LHCN-M2 (cell line): ENCODE measurements at places on chromosomes 2 and 18. TPM values are rescaled to one million over a fixed set of nuclear protein-coding genes. Genes with fewer than 3 reads are reported as not detected.

CFAP210 gene
- total RNA-seq, result not detected in 2 replicates

MTERF4 gene
- 24.3 and 34.1 TPM in 2 replicates for total RNA-seq

DNA sequence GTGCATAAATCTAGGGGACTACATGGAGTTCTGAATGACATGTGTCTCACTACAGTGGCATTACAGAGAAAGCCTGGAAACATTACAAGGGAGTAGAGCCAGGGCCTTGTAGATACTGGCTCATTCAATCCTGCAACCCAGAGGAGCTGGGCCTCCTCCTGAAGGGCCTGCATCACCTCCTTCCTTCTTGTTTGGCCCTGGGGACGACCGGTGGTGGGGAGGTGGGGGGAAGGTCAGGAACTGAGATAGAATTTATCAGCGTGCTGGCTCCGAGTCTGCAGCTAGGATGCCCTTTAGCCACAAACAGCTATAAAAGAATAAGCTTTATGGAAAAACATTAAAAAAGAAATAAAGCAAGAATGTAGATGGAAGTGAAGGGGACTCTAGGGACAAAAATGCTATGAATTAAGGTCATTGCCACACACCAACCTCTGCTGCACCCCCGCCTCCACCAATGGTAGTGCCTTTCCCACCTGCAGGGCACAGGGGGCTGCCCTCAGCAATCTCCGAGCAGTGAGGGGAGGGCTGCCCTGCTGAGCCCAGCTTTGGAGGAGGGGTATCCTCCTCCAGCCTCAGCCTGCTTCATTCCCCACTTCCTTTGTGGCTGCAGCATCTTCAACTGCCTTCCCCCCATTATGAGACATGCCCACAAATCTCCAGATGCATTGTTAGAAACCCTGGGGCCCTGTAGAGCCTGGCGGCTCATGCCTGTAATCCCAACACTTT, 149.0 kb downstream of the MSH2 start:
- DNase-seq, result no peak

CYP27A1 gene
- 6.1 TPM in 2 replicates for total RNA-seq

DNA sequence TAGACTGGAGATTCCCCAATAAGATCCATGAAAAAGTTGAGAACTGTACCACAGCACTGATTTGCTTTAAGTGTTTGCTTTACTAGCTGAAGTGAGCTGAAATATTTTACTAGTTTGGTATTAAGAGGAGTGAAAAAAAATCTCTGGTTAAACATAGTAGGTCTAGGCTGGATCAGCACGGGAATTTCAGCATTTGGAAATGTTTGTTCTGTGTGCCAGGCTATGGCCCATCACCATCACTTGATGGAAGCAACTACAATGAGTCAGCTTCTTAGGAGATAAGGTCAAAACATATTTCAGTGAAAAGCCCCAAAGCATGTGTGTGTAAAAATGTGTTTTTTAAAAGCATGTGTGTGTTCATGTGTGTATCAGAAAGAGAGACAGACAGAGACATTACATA, 131.4 kb upstream of the DNMT3A start:
- DNase-seq, result no peak

RBM44 gene
- 0.06 and 0.34 TPM in 2 replicates for total RNA-seq

GRCh38 chr2:75920859-75921551, 210.3 kb upstream of the GCFC2 start:
- no peak for DNase-seq

PTPRN gene
- 1.5 and 2.8 TPM in 2 replicates for total RNA-seq
